ENCODE measurements at places on chromosomes 7 and 10.

GRCh38 chr10:102112210-102112817, 7.9 kb downstream of the LDB1 start:
- no peak for DNase-seq

DNA sequence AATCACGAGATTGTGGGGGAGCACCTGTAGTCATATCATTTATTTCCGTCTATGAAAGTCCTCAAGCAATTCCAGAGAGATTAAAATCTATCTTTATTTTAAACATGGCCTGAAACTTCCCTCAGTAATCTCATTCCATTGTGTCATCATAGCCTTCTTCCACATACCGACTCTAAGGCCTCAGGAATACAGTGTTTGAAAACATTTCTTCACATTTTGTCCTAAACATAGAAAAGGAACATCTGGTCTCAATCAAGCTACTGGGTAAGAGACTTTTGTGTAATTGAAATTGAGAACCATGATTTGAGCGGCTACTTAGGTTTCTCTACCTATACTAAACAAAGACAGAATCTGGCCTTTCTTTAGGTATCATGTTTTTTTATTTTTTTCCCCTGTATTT, 78.0 kb upstream of the ELMO1 start:
- no peak for DNase-seq

DNA sequence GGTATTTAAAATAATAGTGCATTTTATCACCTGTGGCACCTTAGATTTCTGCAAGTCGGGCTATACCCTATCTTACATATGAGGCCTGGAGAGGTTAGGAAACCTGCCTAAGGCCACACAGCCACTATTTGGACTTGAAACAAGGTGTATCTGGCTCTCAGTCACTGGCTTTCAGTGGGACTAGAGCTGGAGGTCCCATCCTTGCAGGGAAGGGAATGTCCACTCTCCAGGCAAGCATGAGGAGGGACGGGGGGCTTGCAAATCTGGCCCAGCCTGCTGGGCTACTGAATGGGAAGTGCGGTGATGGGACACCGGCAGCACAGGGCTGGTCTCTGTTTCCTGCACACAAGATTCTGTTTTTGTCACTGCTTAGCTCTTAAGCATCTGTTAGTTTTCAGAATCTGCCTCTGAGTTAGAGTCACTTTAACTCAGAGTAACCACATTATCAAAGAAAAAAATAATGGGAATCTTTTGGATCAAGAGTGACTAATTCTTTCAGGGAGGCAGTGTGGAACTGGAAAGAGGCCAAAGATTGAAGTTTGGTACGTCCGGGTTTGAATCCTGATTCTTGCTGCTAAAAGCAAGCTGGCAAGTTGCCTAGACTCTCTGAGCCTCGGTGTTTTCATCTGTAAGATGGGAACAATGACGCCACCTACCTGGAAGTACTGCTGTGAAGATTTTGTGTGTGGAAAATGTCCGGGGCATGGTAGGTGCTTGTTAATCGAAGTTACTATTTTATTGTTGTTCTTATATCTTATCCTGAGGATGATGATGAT, 33.8 kb upstream of the HABP2 start:
- DNase-seq: no peak

DNA sequence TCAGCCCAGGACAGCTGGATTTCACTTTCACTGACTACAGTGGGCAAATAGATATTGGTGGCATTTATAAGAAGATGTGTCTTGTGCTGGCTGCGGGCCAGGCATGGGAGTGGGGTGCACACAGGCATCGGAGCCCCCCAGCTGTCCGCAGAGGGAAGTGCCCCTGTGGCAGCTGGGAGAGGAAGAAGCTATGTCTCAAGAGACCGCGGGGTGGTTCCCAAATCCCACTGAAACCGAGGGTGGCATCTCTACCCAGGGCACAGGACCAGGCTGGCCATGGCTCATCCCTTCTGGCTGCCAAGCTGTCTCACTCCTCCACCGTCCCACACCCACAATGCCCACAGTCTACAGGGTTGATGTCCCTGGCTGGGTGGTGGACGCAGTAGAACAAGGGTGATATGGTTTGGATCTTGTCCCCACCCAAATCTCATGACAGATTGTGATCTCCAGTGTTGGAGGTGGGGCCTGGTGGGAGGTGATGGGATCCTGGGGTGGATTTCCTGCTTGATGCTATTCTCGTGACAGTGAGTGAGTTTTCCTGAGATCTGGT, 94.8 kb downstream of the TCERG1L start:
- DNase-seq: no peak

GRCh38 chr10:100109670-100110069, 28.0 kb upstream of the CPN1 start:
- DNase-seq: no peak

All from GM04504 (cell line).